ENCODE measurements at places on chromosomes 7 and 10.

- no peak for DNase-seq
Observed at GRCh38 chr7:75711656-75712514, 26.9 kb downstream of the HIP1 start.

GRCh38 chr7:152395112-152395511 is 40.7 kb downstream of the KMT2C start:
- no peak for DNase-seq

GRCh38 chr7:131618391-131618790 is 62.0 kb upstream of the PODXL start:
- DNase-seq, result no peak

DNA sequence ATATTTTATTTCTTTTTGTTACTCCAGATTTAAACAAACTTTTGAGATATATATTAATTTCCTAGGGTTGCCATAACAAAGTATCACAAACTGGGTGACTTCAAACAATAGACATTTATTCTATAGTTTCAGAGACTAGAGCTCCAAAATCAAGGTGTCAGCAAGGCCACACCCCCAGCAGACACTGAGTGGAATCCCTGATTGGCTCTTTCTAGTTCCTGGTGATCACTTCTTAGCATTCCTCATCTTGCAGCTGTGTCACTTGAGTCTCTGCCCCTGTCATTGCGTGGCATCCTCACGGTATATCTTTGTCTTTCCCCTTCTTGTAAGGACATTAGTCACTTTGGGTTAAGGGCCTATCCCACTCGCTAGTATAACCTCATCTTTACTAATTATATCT is 7.6 kb upstream of the SLC26A3 start:
- no peak for DNase-seq

DNA sequence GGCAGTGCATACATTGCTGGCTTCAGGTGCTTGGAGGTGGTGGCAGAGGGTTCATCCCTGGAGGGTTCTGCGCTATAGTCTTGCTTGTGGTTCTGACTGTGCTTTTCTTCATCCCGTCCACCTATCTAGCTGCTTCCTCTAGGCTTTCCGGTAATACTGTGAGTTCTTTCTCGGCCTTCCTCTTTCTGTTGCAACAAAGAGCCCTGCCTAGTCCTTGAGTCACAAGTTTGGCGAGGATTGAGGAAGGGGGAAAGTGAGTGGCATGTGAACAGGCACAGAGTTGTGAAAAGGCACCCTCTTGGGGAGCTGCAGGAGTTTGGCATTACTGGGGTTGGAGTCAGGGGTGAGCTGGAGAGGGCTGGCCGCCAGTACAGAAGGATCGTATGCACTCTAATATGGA is 123.0 kb downstream of the SH2D4B start:
- DNase-seq, result no peak

GRCh38 chr10:112584276-112584675 is 137.3 kb downstream of the VTI1A start:
- no peak for DNase-seq

GRCh38 chr7:117216436-117217069 is 106.3 kb downstream of the WNT2 start:
- DNase-seq, result no peak

- DNase-seq, result no peak
Observed at GRCh38 chr10:124991835-124992234, 49.9 kb downstream of the ZRANB1 start.

GRCh38 chr10:92091965-92092364 is 168.4 kb downstream of the BTAF1 start:
- no peak for DNase-seq

DNA sequence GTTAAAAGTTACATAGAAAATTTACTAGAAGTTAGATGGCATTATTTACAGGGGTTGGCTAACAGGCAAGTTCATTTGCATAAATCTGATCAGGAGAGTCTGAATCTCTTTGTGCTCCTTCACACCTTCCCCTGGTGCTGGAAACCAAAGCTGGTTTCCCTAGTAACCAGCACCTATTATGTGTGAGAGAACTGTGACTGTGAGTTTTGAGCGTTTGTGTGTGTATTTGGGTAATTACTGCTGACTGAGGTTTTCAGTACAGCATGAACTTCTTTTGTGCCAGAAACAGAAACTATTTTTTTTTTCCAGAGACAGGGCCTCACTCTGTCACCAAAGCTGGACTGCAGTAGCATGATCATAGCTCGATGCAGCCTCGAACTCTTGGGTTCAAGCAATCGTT is 10.3 kb upstream of the IFIT1B start:
- DNase-seq, result no peak

DNA sequence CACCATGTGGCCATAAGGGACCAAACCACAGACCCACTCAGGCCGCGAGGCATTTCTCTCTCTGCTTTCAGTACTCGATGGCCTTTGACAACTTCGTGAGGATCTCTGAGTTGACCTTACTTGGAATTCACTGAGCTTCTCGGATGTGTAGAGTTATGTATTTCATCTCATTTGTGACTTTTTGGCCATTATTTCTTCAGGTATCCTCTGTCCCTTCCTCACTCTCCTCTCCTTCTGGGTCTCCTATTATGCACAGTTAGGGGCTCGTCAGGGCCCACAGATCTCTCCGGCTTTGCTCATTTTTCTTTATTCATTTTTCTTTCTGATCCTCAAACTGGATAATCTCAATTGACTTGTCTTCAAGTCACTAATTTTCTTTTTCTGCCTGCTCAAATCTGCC is 16.6 kb upstream of the FOXL3 start:
- no peak for DNase-seq

GRCh38 chr10:251982-252582 is 116.8 kb downstream of the ZMYND11 start:
- no peak for DNase-seq

- no peak for DNase-seq
Observed at GRCh38 chr10:47060356-47060755, 149.1 kb downstream of the PTPN20 start.

DNA sequence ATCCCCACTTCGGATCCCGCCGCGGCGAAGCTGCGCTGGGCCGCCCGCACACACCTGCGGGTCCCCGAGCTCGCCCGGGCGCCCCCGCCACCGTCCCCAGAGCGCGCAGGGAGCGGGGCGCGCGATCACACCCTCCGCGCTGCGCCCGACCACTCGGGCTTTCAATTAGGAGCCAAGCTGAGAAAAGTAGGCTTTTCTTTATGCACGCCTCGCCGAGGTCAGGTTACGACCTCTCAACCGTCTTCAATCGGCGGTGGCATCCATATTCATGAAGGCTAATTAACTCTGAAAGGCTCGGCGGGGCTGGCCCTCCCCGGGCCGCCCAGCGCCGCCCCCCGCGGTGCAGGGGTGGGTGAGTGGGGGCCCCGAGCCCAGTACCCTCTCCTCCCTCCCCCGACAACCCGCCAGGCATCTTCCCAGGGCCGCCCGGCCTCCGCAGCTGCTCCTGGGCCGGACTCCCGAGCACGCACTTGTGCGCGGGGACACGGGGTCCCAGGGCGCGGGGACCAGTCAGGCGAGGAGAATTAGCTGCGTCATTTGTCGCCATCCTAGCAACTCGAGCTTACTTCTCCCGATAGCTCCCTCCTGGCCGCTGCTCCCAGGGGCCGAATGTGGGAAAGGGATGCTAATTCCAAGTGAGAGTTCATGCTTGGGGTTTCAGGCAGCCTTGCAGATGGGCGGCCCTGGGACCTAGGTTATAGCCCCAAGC is 155.5 kb upstream of the LYZL2 start:
- DNase-seq, result peak; percentile 39

GRCh38 chr7:101391991-101392390 is 29.3 kb downstream of the COL26A1 start:
- no peak for DNase-seq

DNA sequence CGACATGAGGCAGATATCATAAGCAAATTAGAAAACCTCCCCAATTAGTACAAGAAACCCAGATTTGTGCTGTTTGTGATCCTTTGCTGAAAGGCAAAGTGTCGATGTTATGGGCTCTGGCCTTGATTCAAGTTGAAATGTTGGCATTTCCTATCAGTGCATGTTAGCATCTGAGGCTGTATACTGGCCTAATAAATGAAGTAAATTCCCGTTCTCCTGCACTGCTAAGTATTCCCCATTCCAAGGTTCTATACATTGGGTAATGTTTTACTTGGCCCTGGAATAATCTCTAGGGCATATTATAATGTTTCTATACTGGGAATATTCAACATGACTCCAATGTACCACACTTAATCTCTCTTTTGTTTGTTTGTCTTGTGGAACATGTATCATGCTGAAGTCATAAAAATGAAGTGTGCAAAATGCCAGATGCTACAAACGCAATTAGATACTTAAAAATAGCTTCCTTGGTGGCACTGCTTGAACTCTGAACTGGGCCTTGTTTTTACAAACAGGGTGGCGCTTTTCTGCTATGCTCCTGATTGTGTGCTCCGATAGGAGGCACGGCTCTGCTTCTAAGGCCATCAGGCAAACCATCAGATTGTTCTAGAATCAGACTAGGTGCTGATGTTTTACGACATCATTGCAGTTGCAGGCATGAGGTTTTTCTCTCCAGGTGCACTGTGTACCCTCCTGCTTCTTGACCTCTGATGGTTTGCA is 156.7 kb upstream of the TCF7L2 start:
- peak; percentile 26 for DNase-seq

DNA sequence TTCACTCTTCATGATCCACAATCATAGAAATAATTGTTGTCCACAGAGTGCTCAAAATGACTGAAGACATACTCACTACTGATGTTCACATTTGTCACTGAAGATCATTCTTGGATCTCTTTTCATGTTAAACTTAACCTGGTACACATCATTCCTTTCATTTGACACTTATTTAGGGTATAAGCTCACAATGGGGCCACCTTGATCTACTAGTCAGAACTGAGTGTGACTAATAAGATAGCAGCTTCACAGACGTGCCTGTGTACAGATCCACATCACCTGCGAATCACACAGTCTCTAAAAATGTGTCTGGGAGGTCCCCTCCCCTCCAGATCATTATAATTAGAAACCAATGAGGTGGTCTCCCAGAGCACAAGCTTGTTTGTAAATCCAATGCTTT is 21.8 kb downstream of the GAD2 start:
- no peak for DNase-seq

- no peak for DNase-seq
Observed at GRCh38 chr7:157278791-157279724, 57.7 kb upstream of the DNAJB6 start.

DNA sequence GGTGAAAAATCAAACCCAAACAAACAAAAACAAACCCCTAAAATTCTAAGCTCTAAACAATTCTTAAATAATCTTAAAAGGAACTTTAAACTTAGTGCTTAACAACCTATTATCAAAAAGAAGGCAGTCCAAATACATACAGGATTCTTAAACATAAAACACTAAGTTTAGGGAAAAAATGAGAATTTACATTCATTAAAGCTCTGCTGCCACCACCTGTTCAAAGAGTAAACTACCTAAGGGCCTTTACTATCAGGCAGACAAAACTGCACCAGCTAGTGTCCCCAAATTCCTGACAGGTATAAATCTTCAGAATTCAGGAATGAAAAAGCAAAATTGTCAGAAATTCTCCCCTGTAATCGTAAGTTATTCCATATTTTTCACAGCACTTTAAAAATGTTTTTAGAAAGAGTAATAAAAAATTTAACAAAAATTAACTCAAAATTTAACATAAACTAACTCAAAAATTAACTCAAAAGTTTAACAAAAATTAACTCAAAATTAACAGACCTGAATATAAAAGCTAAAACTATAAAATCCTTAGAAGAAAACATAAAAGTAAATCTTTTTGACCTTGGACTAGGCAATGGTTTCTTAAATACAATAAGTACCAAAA is 55.1 kb downstream of the PDZD8 start:
- DNase-seq, result no peak

DNA sequence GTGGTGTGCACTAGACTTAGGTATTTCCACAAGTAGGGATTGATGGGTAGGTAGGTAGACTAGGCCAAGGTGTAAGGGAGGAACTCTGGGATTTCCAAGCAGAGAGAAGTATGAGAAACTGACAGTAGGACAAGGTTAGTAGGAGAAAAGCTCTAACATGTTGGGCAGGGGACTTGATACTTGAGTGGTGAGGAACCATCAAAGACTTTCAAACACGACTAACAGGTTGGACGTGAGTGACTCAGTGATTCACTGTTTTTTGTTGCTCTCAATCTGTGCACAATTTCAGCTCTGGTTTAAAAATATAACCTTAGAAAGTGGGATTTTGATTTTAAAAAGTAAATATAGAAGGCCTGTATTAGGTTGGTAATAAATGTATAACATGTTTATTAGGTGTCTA is 44.4 kb downstream of the KLHDC10 start:
- no peak for DNase-seq

GRCh38 chr7:102099474-102099873 is 187.2 kb upstream of the SH2B2 start:
- DNase-seq, result no peak

DNA sequence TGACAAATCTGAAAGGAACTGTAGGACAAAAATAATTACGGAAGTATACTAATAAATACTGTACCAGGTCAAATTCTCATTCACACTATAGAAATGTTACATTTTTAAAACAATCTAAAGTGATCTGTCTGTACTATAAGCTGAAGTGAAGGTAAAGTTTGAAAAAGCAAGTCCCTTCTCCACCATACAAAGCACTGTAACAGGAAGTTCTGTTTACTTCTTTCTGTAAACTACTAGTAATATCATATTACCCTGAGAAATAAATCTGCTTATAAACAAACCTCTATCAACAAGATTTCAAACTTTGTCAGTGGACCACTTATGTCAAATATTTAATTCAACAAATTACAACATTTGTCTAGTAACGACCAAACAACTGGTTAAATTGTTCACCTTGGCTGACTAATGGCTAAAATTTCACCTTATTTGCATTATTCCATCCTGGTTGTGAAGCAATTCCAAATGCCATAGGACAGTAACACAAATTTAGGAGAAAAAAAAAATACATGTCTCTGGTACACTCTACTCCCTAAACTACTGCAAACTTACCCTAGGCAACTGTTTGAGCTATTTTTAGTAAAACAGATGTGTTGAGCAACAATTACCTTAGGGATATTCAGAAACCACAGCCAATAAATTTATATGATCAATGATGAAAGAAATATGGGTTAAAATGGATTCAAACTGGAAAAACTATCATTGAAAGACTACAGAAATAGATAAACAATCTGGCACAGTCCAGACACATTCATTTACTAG is 126.0 kb downstream of the NRBF2 start:
- no peak for DNase-seq

GRCh38 chr7:131194070-131194865 is 133.4 kb upstream of the MKLN1 start:
- peak; percentile 4 for DNase-seq

GRCh38 chr10:56142092-56142728 is 218.8 kb downstream of the ZWINT start:
- no peak for DNase-seq

DNA sequence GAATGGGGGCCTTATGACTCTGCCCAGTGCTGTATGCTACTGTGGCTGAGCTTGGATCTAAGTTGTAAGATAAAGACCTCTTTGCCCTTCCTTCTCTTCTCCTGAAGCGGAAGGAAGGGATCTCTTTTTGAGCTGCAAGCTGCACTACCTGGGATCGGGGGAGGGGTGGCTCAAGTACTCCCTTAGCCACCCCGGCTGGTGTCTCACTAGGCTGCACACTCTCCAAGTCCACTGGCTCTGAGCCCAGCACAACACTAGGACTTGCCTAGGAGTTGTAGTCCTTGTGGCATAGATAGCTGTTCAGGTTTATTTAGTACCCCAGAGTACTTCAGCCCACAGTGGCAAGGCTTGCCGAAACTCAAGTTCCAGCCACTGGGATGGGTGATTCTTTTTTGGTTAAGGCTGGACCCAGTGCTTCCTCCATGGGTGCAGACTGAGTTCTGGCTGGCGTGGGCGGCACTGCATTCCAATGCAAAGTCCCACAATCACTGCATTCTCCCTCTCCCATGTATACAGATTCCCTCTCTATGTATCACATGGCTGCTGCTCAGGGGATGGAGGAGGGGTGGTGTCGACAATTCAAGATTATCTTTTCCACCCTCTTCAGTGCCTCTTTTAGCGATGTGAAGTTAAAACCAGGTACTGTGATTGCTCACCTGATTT is 76.2 kb upstream of the SLC25A13 start:
- DNase-seq, result no peak
